Foreskin fibroblast (primary cell): ENCODE measurements at places on chromosomes 7 and 10.

- DNase-seq = no peak
Observed at GRCh38 chr7:120680985-120681384, 177.0 kb downstream of the TSPAN12 start.

- no peak for DNase-seq
Observed at GRCh38 chr10:70588255-70588654, 14.3 kb downstream of the PRF1 start.

GRCh38 chr7:37424521-37424920, 24.1 kb downstream of the ELMO1 start:
- no peak for DNase-seq

- DNase-seq = peak; percentile 11
Observed at GRCh38 chr10:6917125-6917524, 337.0 kb upstream of the PRKCQ start.

- DNase-seq = no peak
Observed at GRCh38 chr10:80630324-80630723, 92.6 kb downstream of the SH2D4B start.

- DNase-seq = no peak
Observed at GRCh38 chr10:113533801-113534200, 19.1 kb upstream of the HABP2 start.
